ENCODE measurements at places on chromosomes 12 and 14.

GRCh38 chr12:65885312-65885711 lies 61.0 kb downstream of the HMGA2 start:
- DNase-seq, result no peak

DNA sequence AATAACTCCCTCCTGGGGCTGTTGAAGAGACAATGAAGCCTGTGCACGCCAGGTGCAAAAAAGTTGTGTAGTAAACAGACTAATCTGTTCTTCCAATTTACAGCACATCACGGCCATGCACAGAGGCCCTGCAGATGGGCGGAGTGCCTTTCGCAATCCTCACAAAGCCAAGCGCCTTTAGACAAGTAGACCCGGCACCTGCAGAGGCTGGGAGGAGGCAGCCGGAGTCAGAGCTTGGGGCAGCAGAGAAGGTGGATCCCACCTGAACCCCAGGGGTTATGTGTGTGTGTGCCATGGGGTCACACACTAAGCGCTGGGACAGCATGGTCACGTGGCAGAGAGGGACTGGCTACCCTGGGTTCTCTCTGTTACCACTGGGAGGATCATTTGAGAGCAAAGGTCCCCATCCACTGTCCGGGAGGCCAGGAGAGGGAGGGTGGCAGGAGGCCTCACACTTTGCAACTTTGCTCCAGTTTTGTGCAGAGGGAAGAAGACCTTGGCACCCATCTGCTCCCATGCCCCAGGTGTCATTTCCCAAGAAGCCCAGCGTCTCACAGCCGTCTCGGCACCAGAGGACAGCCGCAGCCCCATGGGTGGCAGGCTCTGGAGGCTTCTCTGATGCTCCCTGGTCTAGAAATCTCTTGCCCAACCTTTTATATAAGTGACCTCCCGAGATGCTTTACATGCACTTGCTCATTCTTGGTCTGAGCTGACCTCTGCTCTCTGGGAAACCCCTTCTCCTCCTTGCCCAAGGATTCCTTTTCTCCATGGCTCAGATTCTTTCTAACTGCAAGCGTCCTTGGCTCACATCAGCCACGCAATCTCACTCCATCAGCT lies 80.0 kb upstream of the DICER1 start:
- DNase-seq, result no peak

DNA sequence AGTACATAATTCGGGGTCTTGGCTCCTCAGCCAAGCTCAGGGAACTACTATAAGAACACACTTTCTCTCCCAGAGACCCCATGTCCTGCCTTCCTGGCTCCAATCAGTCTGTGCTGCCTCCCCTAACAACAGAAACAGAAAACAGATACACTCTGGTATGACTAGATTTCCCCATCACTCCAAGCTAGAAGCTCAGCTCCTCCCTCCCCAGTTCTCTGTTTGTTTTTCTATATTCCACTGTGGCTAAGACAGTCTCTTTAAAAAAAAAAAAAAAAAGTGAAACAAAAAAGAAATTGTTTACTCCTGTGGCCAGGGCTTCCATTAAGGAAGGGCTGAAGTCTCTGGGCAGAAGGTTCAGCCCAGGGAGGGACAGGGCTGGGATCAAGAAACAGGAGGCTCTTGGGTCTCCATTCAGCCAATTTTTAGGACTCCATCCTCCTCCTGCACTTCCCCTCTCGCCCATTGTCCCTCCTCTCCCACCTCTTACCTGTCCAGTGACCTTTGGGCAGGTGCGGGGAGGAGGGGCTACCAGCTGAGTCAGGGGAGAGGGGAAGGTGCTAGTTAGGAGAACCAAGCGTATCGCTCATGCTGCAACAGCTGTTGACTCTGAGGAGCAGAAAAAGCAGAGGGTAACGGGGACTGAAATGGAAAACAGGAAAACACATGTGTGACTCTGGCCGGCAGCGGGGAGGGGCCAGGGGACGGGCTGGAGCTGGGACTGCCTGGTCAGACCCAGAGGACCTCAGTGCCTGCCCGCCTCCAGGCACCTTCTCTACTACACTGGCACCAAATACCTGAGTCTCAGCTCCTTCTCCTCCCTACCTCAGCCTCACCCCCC lies 4.1 kb upstream of the SLC7A7 start:
- no peak for DNase-seq

GRCh38 chr12:1117970-1118563 lies 127.0 kb downstream of the ERC1 start:
- peak; percentile 75 for DNase-seq

DNA sequence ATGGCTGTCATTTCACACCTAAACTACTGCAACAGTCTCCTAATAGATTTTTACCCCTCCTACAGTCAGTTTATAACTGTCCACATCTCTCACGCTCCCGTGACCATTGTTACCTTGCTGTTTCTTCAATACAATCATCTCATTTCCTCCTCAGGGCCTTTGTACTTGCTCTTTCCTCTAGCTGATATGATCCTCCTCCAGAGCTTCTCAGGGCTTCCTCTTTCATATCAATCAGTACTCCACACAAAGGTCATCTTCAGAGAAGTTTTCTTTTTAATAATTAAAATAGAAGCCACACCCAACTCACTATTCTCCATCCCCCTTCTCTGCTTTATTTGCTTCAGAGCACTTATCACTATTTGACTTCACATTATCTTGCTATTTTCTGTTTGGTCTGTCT lies 508.2 kb downstream of the NELL2 start:
- DNase-seq, result no peak

DNA sequence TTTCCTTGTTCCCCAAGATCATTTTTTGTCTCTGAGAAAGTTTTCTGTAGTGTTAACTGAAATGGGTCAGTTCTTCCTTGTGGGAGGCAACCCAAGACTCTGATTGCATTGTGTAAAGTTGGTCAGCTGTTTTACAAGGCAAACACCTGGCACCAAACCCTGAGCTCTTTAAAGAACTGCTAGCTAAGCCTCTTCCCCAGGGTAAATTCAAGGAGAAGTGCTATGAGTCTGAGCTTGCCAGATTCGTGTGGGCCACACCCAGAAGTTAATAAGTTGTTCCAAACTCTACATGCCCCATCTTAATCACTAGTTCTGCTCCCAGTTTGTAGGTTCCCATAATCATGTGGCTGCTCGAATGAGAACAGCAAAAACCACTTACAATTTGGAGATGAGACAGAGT lies 214.5 kb downstream of the BTG1 start:
- no peak for DNase-seq
